Kidney capillary endothelial cell (primary cell): ENCODE measurements at places on chromosomes 2 and 18.

DNA sequence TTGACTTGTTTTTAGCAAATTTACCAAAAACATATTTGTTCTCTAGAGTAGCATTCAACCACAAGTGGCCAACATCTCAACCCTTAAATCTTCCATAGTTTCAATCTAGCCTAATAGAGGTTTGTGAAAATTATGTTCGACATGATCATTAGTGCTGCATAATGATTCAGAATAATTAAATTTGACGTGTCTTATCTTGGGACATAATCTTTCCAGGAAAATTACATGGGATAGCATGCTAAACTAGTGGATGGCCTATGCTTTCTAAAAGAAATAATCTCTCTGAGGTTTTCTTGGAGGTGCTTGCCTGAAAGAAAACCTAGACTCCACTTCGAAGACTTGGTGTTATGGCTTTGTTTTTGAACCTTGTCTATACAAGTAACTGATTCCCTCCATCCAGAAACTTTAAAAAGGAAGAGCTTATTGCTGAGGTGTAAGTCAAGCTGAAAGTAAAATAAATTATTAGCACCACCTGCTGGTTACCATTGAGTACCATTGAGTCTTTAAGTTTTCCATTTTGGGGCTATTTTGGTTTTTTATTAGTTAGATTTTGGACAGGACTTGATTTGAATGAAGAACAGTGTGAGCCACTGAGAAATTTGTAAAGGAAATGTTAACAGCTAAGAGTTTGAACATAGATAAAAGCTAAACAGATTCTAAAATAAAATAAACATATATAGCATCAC, 32.7 kb downstream of the COX7A2L start:
- peak; percentile 34 for DNase-seq

- no peak for DNase-seq
Measured at GRCh38 chr2:199902486-199903110, 8.5 kb upstream of the C2orf69 start.

GRCh38 chr2:18282026-18282425, 278.4 kb downstream of the RDH14 start:
- no peak for DNase-seq

- DNase-seq: no peak
Measured at GRCh38 chr18:9329471-9329870, 5.1 kb upstream of the TWSG1 start.

GRCh38 chr2:88351249-88351601, 101.3 kb downstream of the FOXI3 start:
- no peak for DNase-seq

DNA sequence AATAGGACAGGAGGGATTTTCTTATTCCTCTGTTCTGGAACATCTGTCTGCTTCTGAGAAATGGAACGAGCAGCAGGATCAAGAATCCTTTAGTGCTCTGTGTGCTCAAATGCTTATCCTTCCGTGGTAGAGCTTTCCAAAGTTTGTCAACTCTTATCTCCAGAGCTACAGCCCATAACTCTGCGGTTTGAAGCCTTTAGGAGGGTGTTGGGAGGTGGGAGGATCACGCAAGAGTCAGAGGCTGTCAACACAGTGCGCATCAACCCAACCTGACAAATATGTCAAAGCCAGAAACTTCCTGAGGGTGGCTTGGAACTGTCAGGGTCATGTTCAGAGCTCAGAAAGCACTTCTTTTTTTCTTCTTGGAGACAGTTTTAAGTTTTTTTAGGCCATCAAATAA, 95.9 kb downstream of the CRIM1 start:
- no peak for DNase-seq

DNA sequence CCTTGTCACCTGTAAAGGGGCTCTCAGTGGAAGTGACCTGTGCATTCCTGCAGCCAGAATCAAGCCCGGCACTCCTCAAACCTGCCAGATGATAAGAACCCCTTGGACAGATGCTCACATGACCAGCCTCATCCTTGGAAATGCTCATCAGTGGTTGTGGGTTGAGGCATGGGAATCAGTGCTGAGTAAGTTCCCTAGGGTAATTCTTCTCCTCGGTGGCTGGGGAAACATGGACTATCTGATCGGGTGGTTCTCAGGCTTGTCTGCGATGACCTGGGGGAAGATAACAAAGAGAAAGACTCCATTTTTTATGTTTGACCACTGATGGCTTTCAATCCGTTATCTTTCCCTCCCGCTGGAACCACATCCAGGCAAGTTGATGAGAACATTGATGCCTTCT, 84.0 kb downstream of the SPP2 start:
- no peak for DNase-seq

GRCh38 chr18:39825485-39826150, 2129.4 kb upstream of the PIK3C3 start:
- DNase-seq: no peak

DNA sequence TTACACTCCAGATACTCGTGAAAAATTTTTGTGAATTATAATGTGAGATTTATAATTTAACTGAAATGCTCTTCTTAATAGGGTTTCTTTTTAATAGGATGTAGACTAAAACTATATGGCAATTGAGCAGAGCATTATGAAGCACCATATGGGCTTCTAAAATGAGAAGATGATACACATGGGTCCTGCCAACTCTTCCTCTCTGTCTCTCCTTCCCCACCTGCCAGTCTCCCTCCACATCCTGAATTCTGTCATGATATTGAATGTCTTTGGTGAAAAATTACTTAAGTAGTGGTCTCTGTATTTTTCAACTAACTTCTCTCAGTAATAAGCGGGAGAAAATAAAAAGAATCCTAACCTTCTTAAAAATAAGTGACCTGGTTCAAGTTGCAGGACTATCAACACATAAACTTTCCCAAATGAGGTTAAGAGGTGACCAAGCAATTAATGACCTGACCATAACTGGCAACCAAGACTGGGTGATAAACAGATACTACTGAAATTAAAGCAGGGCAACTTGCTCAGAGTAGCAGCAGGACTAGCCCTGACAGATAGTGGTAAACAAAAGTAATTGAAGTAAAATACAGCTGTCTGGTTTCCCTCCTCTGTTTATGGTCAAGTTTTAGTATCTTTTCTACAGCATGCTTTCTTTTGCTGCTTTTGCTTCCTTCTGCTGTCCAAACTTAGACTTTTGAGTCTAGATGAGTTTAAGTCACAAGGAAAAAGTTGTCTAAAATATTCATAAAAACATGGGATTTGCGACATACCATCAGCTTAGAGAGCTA, 117.1 kb upstream of the PDE1A start:
- DNase-seq: no peak
